ENCODE measurements at places on chromosomes 1 and 21.

DNA sequence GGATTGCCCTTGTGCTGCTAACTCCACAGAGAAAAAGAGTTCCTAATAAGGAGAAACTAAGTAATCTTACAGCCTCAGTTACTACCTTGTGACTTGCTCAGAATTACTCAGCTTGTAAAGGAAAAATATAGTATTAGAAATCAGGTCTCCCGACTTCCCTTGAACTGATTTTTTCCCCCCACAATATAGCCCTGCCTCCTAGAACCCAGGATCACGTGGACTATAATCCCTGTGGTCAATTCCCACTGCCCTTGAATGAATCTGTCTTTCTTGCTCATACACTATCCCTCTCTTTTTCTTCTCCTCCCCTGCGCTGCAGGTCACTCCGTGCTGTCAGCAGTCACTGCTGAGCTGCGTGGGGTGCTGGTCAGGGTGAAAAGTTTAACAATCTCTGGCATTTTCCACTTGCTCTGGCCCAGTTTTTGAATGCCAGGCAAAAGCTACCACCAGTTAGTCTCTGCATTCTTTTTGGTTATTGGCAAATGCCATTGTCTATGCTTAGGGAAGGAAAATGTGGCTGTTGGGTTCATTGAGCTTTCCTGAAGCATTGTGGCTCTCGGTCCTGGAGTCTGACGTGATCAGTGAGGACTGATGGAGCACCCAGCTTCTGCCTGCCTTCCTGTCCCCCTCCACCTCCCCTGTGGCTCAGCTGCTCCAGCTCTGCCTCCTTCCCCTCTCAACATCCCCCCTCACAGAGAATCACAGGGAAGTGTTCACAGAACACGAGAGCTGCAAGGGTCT lies 1.9 kb upstream of the MYOC start:
- no peak for DNase-seq

- no peak for DNase-seq
Measured at GRCh38 chr1:200146100-200146499, 118.6 kb downstream of the NR5A2 start.

GRCh38 chr1:185074307-185074706 lies 28.9 kb downstream of the RNF2 start:
- DNase-seq, result no peak

- DNase-seq, result peak; percentile 47
Measured at GRCh38 chr21:42515708-42516502, 2.3 kb downstream of the SLC37A1 start.

- DNase-seq, result no peak
Measured at GRCh38 chr1:107862064-107862463, 102.9 kb downstream of the VAV3 start.

GRCh38 chr1:219900201-219900600 lies 28.2 kb downstream of the SLC30A10 start:
- DNase-seq, result no peak

GRCh38 chr1:2926447-2927055 lies 94.7 kb upstream of the ACTRT2 start:
- DNase-seq, result no peak

GRCh38 chr21:14736162-14736561 lies 190.0 kb upstream of the SAMSN1 start:
- DNase-seq, result no peak

DNA sequence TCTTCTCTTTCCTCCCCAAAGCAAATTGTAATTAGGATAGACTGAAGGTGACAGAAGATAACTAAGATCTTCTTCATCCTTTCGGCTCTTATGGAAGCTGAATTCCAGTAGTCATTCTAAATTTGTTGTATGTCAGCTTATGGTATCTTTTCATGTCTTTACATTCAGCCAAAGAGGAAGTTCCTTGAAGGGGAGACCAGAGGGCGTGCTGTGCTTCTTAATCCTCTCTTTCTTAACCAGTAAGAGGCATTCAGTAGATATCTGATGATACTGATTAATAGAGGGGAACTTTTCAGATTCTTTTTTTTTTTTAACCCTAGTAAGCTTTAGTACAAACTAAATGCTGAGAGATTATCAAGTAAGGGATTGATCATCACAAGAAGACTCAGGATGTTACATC lies 102.3 kb downstream of the OSBPL9 start:
- no peak for DNase-seq

GRCh38 chr1:214019499-214019898 lies 31.7 kb downstream of the PROX1 start:
- no peak for DNase-seq

DNA sequence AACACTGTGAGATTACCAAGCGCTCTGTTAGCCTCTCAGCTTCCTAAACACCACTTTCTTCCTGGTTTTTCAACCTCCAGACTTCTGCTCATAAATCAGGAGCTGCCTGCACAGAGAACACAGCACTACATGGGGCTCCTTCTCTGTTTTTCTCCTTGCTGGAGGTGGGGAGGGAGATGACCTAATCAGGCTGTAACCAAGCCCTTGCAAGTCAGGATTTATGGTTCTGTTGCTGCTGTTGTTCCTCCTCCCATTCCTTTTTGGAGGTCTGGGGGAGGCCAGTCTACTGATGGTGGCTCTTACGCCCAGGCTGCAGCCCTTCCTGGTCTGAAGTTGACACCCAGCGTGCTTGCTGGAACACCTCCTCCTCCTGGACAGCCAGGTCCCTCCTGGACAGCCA lies 80.9 kb upstream of the AJAP1 start:
- no peak for DNase-seq

DNA sequence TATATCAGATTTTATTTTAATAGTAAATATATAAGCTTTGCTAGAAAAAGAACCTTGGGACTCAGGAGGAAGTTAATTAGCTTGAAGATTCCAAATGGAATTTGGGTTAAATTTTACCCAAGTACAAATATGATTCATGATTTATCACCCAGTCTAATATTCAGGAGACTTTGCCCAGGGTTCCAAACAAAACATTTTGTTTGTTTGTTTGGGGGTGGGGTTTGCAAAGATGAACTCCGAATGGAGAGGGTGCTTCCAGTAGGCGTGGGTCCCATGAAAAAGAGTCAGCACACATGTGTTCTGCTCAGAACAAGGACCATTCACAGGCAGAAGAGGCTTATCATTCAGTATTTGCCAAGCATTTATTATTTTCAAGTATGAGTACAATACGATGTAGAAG lies 23.5 kb downstream of the KCNT2 start:
- DNase-seq, result no peak

DNA sequence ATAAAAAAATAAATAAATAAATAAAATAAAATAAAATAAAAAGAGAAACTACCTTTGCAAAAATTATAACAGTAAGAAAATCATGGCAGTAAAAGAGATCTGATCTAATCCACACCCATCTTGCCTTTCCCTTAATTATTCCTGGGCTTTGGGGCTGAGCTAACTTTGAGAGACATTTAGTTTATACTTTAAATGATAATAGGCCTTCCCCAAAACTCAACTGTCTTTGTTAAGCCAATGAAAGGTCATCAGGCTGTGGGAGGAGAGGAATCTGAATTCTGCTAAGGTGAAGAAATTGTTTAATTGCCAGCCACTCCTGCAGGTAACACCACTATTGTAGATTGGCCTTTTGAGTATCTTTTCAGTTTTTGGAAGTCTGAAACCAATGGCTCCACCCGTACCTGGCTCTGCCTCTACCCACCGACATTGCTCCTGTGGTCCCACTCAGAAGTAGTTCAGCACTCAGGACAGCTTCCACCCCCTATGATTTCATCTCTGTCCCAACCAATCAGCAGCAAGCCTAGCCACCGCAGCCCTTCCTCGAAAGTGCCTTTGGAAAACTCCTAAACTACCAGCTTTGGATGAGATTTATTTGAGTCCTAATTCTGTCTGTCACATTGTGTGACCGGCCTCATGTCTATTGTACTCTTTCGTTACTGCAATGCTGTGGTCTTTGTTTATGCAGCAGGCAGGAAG lies 23.0 kb upstream of the PNRC2 start:
- DNase-seq, result no peak

GRCh38 chr1:221149555-221150075 lies 270.4 kb downstream of the HLX start:
- DNase-seq, result no peak

GRCh38 chr1:982765-983436 lies 1.0 kb upstream of the PERM1 start:
- DNase-seq, result no peak

GRCh38 chr1:30130099-30130498 lies 593.3 kb downstream of the MATN1 start:
- no peak for DNase-seq

DNA sequence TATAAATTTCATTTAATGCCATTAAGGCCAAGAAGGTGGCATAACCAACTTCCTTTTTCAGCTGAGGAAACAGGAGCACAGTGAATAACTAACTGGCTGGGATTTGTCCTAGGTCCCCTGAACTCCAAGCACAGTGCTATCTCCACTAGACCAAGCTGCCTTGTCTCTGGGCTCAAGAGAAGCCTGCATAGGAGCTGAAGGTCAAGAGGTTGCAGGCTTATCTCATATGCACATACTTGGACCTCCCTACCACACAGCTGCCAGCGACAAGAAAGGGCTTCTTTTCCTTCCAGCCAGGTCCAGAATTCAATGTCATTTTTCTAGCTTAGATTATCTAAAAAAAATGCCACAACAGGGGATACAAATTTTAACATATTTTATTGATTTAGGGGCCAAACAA lies 27.1 kb downstream of the AK2 start:
- DNase-seq, result no peak

DNA sequence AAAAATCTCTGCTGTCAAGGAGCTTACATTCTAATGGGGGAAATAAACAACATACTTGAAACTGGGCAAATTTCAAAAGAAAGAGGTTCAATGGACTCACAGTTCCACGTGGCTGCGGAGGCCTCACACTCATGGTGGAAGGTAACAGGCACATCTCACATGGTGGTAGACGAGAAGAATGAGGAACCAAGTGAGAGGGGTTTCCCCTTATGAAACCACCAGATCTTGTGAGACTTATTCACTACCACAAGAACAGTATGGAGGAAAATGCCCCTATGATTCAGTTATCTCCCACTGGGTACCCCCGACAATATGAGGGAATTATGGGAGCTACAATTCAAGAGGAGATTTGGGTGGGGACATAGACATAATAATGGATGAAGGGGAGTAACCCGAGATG lies 226.4 kb downstream of the ZP4 start:
- DNase-seq, result no peak

DNA sequence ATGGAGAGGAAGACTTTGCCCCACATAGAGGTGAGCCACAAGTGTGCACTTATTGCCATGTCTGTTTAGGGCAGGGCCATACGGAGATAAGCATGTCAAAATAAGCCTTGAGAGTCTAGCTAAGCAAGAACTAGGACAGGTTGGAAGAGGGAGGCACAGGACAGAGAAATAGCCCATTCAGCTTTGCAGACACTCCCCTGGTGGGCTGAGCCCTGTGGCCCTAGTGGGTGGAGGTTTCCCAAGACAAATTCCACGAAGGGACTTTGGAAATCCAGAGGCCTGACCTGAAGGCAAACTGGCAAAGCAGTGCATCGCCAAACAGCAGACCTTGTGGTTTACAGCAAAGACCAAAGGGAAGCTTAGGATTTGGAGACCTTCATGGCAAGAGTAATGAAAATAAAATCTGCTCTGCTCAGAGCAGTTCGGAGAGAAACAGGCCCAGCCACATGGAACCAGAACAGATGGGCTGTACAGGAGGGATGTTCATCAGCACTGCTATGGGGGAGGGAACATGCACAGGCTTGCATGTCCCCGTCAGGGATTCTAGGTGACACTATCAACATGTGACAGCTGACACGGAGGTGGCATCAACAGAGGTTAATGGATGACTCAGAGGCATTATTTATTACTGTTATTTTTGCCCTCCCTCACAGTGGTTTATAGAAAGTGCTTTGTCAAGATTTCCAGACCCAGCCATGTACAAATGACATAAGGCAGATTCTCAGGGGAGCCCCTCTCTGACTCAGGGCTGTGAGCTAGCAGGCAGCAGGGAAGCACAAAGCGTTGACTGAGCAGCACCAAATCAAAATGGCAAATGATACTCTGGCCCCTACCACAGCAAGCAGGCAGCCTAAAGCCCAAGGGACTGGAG lies 90.1 kb upstream of the IRF2BP2 start:
- no peak for DNase-seq

DNA sequence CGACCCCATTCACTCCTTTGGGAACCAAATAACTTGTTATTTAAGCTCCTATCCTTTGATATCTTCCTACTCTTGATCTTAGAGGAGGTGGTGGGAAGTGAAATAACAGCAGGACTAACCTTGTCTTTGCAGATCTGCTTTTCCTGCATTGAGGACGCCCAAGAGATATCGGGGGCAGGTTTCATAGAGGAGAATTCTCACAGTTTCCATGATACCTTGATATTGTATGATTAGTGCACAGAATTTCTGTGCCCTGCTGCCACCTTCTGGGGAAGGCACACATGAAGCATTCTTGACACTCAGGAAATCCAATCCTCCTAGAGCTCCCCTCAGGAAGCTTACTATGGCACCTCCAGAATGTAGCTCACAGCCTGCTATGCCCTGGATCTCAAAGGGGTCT lies 1.6 kb downstream of the CD1B start:
- no peak for DNase-seq

DNA sequence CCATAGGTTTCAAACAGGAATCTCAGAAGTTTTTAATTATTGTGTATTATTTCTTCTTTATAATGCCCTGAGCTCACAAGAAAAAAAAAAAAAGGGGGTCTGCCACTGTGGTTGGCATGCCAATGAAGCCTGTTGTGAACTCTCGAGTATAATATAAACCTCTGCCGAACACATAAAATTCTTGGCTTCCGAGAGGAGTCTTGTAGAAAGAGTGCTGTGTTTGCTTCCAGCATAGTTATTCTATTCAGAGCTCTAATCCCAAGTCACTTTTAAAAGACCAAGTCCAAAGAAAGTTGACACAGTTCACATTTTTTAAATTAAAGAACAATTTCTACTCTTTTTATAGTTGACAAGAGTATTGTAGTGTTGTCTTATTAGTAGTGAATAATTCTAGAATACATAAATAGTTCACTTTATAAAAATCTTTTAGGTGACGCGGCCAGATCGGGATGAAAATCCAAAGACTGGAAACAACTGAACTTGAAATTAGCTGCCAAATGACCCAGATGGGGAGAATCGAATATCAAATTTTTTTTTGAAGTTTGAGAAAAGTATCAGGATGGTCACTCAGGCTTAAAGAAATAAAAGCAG lies 293.2 kb downstream of the DUSP10 start:
- DNase-seq, result no peak

DNA sequence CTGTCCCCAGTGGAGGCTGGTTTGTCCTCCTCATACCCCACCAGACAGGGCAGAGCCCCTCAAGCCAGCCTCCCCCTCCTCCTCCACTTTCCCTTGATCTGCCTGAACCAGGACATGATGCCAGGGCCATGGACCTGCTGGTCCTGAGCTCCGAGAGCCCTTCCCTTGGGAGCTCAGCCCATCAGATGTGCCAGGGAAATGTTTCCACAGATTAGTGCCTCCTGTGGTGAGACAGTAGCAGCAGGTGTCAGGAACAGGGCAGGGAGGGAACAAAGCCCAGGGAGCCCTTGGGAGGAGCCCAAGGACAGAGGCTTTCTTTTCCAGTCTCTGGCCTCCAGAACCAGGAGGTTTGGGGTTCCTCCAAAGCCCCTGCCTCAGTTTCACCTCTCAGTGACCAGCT lies 14.6 kb upstream of the SLC41A1 start:
- peak; percentile 35 for DNase-seq

GRCh38 chr1:44292651-44293050 lies 62.4 kb downstream of the ERI3 start:
- DNase-seq, result peak; percentile 57
